ENCODE measurements at places on chromosomes 2 and 18. TPM values are rescaled to one million over a fixed set of nuclear protein-coding genes. Genes with fewer than 3 reads are reported as not detected.

- no peaks in the 10 kb centered on the region for H3K36me3 ChIP-seq
- H3K4me1 ChIP-seq = no peaks in the 10 kb centered on the region
- H3K27me3 ChIP-seq = no peaks in the 10 kb centered on the region
- no peak for DNase-seq
- no peak overlapping the region for H3K4me3 ChIP-seq
- H3K27ac ChIP-seq = no peak overlapping the region
Observed at GRCh38 chr2:10258326-10258725, 44.4 kb upstream of the HPCAL1 start.

MARS2 gene
- 4.1 TPM for total RNA-seq

DNA sequence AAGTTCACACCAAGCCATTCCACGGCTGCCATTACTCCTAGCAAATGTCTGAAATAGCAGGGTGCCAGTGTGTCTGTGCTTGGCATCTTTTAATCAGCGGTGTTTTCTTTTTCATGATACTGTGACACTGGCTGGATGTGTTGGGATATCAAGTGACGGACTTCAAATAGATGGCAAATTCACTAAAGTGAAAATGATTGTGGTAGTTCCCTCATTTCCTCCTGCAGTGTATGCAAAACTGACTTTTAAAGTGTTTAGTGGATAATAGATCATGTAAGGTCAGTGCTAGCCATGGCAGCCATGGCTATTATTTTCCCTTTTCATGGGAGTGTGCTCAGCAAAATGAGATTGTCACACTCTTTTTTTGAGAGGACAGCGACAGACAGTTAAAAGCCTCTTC lies 261.5 kb upstream of the SIX3 start:
- no peak for DNase-seq
- no peaks in the 10 kb centered on the region for H3K27me3 ChIP-seq
- no peaks in the 10 kb centered on the region for H3K36me3 ChIP-seq
- no peak overlapping the region for H3K27ac ChIP-seq
- H3K4me1 ChIP-seq = no peaks in the 10 kb centered on the region

GRCh38 chr18:76975577-76976110 lies 153.3 kb downstream of the ZNF236 start:
- no peaks in the 10 kb centered on the region for H3K27me3 ChIP-seq
- no peaks in the 10 kb centered on the region for H3K36me3 ChIP-seq
- H3K27ac ChIP-seq = no peak overlapping the region
- no peak overlapping the region for H3K4me3 ChIP-seq

DNA sequence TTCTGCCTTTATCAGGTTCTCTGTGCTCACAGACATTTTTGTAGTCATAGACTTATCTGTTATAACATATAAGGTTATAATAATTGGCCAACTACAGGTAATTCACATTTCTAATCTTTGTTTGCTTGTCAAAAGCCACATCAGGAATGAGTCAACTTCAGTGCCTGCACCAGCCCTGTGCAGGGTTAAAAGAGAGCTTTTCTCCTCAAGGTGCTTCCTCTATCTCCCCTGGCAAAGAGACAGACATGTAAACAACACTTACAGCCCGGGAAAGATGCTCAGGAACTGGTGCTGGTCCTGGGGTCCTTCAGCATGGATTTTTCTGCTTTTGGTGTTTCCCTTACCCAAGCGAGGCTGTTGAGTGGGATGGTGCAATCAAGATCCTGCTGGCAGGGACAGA lies 7.7 kb upstream of the EHD3 start:
- H3K27ac ChIP-seq = no peak overlapping the region
- H3K27me3 ChIP-seq = peaks cover 25% of the 10 kb centered on the region
- H3K4me1 ChIP-seq = no peaks in the 10 kb centered on the region
- DNase-seq = no peak
- no peaks in the 10 kb centered on the region for H3K36me3 ChIP-seq

GATA6 gene
- 3.5 TPM for total RNA-seq
